ENCODE measurements at places on chromosomes 16 and 17.

GRCh38 chr16:85928401-85928820 lies 29.4 kb downstream of the IRF8 start:
- DNase-seq, result no peak

DNA sequence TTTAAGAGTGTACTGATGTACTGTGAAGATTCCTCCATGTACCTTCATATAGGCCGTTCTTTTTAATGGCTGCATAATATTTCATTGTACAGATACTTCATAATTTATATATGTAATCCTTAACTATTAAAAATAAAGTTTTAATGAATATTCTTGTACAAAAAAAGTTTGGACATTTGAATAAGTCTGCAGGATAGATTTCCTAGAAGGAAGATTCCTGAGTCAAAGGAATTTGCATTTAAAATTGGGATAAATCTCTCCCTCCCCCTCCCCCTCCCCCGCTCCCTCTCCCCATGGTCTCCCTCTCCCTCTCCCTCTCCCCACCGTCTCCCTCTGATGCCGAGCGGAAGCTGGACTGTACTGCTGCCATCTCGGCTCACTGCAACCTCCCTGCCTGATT lies 15.6 kb upstream of the SLC13A2 start:
- no peak for DNase-seq

- no peak for DNase-seq
Observed at GRCh38 chr16:85407-85782, 7.4 kb downstream of the MPG start.

DNA sequence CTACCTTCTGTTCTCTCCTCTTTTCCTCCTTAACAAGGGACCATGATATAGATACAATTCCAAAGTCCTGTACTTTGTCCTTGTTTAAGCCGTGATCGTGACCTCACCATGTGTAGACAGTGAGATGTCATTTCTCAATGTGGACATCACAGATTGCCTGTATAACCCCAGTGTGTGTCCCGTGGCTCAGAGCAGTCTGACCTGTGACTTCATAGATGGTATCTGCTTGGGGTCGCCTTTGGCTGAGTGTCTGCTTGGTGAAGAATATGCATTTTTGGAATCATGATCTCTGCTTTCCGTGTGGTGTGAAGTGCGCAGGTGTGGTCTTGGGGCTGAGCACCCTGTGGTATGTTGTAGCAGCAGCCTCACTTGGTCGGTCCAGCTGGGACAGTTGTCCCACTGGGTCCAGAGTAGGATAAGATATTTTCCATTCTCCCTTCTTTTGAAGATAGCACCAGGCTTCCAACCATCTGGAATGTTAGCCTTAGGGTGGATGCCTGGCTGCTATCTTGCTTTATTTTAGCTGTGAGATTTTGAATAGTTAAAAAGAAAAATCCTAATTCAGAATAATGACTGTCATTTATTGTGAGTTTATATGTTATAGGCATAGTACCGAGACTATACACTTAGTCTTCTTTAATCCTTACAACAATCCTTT lies 13.4 kb downstream of the MSI2 start:
- no peak for DNase-seq

GRCh38 chr16:27691721-27692120 lies 141.8 kb downstream of the KATNIP start:
- DNase-seq, result no peak

DNA sequence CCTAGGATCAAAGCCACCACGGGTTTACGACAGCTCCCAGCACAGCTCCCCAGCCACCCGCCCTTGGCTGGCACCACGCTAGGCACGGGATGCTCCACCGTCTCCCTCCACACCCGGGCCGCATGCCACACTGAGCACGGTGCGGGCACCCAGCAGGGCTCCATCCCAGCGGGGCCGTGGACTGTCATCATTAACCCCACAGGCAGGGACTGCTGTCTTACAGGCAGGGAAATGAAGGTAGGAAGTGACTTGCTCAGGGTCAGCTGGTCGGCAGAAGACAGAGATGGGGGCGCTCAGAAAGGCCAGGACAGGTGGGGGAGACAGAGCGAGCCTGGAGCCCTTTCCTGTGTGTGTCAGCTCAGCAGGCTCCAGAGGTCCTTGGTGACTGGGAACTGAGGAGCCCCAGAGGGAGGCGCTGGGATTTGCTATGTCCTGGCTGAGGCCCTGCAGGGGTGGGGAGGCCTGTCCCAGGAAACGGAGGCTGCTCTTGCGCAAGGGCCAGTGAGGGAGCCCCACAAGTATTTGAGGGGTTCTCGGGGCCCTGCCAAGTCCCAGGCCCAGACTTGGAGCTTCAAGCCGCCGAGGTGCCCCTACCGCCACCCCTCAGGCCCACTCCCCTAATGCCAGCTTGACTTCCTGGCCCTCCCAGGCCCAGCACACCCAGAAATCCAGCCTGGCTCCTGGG lies 3.2 kb downstream of the UBALD1 start:
- DNase-seq, result no peak

DNA sequence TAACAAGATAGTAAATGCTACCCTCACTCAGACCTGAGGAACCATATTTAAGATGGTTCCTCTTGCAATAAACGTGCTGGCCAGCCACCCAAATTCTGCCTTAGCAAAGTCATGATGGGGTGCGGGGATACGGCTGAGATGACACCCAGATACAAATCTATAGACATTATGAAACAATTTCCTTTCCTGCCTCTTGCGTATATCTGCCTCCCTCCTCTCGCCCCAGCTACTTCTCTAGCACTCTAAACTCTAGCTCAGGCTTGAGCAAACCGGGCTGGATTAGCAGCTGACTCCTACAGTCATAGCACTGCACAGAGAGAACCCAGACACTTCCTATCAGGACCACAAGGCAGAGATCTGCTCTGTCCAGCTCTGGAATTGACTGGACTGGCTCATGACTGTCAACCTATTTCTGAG lies 22.3 kb downstream of the CD300LF start:
- DNase-seq, result no peak

GRCh38 chr16:53822936-53823529 lies 119.1 kb downstream of the FTO start:
- DNase-seq, result no peak

DNA sequence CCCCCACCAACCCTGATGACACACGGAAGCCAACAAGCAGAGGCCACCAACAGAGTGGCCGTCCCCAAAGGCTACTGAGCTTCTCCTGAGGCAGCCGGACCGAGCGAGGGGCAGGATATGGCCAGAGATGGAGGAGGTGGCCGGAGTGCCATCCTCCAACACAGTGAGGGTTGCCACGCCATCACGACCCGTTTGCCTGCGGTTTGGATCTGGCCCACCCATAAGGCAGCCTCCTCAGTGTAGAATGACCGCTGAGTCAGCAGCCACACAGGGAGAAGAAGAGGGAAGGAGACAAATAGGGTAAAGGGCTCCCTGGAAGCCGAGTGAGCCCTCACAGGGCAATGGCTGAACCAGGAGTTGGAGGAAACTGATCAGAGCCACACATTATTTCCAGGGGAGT lies 13.8 kb downstream of the HNF1B start:
- DNase-seq, result no peak

DNA sequence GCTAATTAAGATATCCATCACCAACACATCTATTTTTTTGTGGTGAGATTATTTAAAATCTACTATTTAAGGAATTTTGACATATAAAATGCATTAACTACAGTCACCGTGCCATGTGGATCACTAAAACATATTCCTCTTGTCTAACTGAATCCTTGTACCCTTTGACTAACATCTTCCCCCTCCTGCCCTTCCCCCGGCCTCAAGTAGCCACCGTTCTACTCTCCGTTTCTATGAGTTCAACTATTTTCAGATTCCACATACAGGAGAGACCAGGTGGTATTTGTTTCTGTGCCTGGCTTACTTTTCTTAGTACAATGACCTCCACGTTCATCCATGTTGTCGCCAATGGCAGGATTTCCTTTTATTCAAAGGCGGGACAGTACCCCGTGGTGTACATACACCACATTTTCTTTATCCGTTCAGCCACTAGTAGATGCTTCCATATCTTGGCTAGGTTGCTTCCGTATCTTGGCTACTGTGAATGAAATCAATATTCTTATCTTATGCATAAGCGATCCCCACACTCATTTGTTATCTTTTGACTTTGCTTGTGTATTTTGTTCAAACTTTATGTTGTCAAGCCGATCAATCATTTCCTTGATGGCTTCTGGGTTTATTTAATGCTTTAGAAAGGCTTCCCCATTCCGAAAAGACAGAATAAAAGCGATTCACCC lies 134.7 kb downstream of the KCNJ12 start:
- DNase-seq, result no peak

Measured in NCI-H526 (cell line).